ENCODE measurements at places on chromosomes 2 and 18.

DNA sequence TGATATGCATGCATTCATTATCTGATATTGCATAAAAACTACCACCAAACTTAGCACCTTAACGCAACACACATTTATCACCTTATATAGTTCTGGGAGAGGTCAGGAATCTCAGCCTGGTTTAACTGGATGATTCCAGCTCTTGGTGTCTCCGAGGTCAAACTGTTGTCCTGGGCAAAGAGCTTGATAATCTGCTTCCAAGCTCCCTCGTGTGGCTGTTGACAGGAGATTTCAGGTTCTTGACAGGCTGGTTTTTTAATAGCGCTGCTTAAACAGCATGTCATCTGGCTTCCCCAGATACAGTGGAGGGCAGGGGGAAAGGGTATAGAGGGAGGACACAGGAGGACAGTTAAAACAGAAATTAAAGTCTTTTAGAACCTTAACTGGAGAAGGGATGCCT is 785.0 kb downstream of the CNTNAP5 start:
- no peak for DNase-seq

DNA sequence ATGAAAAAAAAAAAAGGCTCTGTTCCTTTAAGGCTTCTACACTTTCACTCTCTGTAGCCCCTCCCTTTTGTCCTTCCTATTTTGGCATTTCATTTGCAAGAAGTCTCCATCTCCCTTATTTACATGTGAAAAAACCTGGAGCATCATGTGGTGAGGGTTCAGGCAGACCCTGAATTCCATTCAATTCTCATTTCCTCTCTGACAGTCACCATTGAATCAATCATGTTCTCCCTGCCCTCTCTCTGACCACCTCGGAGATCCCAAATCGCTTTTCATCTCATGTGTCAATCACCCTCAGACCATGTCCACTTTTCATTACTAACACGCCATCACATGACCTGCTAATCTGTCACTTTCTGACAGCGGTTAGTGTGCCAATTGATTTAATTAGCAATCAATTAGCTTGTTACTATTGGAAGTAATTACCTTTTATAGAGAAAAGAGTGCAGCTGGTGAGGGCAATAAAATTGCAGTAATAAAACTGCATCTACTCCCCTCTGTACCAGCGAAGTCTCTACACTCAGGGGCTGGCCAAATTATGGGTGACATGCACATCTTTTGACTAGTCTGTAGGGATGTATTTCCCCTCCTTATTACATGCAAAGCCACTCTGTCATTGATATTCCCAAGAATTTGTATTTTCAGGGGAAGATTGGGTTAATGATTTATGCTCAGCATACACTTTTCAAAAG is 317.4 kb downstream of the EN1 start:
- DNase-seq, result no peak

DNA sequence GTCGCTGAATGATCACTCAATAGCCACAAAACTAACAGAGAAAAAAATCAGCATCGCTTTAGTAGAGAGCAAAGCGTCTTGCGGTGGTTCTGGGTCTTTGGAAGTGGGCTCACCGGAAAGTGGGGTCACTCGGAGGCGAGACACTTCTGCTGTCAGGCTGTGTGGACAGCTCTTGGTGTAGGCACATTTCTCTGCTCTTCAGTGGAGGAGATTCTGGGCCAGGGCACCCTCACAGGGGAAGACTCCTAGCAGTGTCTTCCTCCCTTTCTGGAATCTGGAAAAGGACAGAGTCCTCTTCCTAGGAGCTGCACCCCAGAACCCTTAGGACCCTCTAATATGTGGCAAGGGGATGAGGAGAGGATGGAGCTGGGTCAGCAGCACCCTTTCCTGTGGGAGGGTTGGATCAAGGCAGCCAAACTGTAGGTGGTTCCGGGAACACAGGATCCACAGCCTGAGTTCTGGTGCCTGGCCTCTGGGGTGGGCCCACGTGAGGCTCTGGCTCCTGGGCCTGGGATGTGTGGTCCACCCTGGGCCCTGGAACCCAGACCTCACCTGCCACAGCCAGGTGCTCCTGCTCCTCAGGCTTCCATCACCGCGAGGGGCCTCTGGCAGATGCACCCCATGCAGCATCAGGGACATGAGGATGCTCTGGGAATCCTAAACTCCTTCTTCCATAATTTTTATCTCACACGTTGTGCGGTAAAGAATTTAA is 25.1 kb downstream of the GPR35 start:
- no peak for DNase-seq

DNA sequence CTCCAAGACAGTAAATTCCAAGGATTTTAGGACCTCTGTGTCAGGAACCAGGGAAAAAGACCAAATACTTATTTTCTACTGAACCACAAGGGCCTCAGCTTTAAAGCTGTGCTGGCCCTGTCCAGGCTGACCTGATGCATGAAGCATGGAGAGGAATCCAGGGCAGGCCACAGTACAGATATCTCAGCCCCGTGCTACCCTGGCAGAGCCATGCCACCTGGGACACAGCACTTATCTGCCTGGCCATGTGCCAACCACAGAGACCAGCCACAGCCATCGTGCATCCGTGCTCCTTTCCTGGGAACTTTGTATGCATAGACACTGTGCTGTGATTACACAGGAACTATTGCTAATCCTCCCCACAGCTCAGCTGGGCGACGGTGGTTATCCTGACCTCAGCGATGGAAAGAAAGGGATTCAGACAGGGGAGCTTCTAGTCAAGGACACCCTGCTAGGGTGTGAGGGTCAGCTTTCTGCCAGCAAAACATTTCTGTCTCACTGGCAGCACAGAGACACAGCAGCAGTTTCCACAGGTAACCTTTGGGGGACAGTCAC is 687.4 kb upstream of the ID2 start:
- DNase-seq, result no peak

- DNase-seq, result no peak
Measured at GRCh38 chr2:168009900-168010299, 237.5 kb downstream of the STK39 start.

DNA sequence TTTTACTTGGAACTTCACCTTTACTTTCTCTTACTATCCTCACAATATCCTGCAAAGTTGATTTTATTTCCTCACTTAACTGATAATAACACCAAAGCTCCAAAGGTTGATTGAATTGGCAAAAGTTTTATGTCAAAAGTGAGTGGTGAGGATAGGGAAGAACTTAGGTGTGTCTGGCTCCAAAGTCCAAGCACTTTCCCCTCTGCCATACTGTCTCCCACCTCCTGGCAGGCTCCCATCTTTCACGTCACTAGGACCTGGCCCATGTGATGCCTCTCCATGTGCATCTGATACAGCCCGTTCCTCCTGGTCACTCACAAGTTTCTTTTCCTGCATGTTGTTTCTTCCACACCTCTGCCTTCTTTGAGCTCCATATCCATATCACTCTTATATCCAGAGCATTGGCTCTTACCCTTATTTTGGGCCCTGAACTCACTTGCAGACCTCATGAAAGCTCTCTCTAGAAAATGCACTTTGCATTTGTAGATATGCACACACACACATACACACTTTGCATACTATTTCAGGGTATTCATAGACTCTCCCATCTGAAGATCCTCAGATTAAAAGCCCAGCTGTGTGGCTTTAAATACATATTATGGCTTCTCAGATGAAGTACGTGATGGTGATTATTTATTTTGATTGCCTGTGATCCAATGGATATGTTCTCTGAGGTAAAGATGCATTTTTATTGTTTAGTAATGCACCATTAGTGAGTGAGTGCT is 12.3 kb downstream of the MEP1B start:
- no peak for DNase-seq

DNA sequence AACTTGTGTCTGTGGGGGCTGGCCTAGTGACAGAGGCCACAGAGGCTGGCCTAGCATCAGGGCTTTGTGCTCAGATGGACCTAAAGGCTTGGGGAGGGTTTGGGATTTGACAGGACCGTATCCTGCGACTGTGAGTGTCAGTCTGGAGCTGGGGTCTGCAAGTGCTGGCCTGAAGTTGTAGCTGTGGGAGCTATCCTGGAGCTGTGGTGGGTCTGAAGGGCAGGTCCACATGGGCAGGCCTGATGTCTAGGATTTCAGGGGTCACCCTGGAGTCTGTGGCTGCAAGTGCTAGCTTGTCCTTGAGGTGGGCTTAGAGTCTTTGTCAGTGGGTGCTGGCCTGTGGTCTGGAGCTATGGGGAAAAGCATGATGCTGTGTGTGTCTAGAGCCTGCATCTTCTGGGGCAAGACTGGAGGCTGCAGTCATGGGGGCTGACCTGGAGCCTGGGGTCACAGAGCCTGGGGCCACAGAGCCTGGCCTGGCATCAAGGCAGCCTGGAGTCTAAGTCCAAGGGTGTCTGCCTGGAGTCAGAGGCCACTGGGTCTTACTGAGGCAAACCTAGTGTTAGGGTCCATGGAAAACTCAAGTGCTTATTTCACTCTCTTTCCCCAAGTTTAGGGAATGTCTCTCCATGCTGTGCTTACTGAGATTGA is 3.6 kb downstream of the REG3A start:
- no peak for DNase-seq
